ENCODE measurements at places on chromosomes 12 and 14. TPM values are rescaled to one million over a fixed set of nuclear protein-coding genes. Genes with fewer than 3 reads are reported as not detected.

DNA sequence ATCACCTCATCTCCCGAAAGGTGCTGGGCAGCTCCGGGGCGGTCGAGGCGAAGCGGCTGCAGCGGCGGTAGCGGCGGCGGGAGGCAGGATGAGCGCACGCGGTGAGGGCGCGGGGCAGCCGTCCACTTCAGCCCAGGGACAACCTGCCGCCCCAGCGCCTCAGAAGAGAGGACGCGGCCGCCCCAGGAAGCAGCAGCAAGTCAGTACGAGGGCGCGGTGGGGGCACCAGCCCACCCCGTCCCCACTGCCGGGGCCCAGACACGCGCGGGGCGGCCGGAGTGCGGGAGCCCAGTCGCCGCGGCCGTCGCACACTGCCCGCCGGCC, 862 bp downstream of the HMGA2 start:
- no peak for DNase-seq

- peak; percentile 7 for DNase-seq
Measured at GRCh38 chr12:120079411-120080400, 36.8 kb downstream of the RAB35 start.

DNA sequence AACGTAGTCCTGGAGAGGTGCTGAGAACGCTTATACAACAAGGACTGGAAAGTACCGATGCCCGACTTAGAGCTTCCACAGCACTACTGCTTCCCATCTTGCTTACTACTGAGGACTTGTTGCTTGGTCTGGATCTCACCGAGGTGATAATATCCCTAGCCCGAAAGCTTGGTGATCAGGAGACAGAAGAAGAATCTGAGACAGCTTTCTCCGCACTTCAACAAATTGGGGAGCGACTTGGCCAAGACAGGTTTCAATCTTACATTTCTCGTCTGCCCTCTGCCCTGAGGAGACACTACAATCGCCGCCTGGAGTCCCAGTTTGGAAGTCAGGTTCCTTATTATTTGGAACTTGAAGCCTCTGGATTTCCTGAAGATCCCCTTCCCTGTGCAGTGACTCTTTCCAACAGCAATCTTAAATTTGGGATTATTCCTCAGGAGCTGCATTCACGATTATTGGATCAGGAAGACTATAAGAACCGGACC, 1.1 kb downstream of the TOGARAM1 start:
- DNase-seq: no peak

The MUCL1 gene
- total RNA-seq: not detected

DNA sequence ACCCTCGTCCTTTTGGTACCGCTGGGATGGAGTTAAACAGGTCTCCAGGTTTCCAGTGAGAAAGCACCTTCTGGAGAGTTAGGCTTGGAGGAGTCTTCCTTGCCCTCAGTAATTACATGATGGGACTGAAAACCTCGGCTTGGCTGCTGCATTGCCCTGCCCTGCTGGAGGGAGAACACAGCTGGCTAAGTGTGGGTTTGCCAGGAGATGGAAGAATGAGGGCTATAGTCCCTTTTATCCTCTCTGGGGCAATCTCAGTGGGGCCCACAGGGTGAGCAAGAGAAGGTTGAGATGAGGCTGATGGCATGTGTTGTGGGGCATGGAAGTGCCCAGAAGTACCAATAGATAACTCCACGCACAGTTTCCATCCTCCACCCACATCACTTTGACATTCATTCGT, 23.2 kb upstream of the MEG3 start:
- no peak for DNase-seq

Measured in kidney epithelial cell (primary cell).